ENCODE measurements at places on chromosomes 13 and 19.

DNA sequence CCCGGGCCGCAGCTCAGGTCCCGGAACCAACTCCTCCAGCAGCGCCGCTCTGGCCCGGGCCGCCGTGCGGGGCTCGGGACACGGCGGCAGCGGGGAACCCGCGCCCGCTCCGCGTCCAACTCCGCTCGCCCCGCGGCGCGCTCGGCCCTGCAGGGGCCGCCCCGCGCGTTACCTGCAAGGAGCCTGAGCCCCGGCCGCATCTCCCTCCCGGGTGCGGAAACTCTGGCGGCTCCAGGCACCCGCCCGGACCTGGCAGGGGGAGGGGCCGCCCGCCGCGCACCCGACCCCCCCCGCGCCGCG, at the start of gene TMTC4:
Gene TMTC4 (minus strand): TSS at position 224 of the 300 bp plus-strand sequence. CDS start 4,433 bp downstream, outside the sequence.
- no peak for DNase-seq

DNA sequence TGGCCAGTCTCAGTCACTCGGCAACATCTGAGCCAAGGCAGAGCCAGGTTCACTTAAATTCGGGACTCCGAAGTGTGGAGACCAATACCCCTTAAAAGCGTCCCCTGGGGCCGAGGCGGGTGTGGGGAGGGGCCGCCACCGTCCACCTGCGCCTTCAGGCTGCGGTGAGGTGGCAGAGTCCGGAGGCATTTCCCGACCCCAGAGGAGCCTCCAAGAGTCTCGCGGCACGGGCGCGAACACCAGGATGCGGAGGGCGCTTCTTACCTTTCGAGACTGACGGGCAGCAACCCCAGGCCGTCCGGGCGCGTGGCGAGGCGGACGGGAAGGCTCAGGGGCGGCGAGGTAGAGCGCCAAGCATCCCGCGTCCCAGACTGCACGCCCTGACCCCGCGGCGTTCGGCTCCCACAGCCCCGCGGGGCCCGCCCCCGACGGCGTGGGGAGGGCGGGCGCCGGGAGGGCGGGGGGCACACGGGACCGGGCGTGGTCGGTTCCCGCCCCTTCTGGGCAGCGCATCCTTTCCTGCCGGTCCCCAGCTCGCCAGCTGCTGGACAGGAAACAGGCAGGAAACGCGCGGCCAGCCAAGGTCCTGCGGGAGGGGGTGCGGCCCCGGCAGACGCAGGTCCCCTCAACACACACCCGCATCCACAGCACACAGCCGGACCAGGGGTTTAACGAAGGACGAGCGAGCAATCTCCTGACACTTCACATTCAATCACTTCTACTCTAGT, at the start of gene THSD1:
Gene THSD1 (minus strand): TSS at position 406 of the 728 bp plus-strand sequence. CDS start 3,572 bp downstream, outside the sequence.
- DNase-seq: no peak

GRCh38 chr19:55597501-55597921, 1.8 kb downstream of the FIZ1 start:
- no peak for DNase-seq

DNA sequence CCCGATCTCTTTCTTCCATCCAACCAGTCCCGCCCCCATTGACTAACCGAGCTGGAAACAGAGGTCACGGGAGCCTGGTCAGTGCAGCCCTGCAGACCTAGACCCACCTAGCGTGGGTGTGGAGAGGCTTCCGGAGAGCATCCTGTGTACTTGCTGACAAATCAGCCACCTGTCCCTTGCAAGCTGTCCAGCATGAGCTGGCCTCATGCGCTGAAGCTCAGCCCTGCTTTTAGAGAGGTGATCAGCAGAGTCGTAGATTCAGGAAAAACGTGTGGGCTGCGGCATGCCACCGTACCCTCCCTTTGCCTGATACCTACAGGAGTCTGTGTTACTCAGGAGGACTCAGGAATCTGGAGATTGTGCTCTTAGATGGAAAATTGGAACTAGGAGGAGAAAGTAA, 80.3 kb upstream of the UQCRFS1 start:
- DNase-seq: no peak

- peak; percentile 77 for DNase-seq
Observed at GRCh38 chr13:22828081-22828480, 352.7 kb upstream of the SGCG start.

- DNase-seq: no peak
Observed at GRCh38 chr13:38753878-38754277, 67.0 kb downstream of the FREM2 start.

- no peak for DNase-seq
Observed at GRCh38 chr13:111184458-111185401, 69.6 kb downstream of the ARHGEF7 start.

DNA sequence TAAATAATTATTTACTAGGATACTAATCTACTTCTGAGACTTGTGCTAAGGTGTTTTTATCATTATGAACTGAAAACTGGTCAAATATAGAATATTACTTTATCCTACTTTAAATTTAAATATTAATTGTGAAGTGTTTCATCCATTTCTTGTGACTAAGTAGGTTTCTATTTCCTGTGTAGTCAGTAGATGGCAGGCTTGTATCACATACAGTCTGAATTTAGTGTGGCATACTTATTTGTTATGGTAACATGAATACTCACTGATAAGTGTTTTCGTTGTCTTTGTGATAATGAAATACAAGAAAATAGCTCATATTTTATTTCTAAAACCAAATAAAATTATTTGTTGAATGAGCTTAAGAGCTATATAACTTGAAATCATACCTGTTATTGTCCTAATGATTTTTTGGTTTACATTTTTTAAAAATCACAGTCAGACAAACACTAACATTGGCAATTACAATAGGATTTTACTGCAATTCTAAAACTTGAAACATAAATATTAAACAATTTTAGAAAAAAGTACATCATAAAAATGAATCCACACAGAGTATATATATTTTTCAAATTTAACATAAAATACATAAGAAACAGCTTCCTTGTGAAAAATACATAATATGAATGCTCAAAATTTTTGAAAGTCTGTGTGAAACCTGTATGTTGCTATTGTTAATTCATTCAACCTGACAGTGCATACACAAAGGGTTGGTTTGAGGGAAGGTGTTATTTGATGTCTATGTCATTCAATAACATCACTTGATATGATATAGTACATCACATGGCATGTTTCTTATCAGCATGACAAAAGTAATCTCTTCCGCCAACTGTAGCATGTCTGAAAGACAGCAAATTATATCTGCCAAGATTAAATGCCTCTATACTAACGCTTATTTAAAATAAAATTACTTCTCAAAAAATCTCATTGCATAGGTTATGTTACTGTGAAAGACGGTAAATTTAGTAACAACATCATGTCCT, 904.8 kb upstream of the PCDH20 start:
- DNase-seq: peak; percentile 21

DNA sequence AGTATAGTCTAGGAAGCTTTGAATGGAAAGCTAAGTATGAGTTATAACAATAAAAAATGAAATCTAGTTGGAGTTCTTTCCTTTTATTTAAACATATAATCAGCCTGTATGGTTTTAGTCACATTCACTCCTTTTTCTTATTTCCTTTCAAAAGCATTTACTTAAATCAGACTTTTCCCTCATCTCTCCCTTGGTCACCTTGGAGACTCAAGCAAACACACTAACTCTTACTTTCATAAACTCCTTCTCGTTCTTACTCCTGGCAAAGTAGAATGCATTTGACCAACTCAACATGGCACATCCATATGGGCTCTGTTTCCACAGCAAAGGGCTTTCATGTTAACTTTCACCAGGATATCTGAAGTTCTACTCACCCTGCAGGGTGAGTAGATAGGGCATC, 400.0 kb downstream of the LMO7 start:
- DNase-seq: no peak

DNA sequence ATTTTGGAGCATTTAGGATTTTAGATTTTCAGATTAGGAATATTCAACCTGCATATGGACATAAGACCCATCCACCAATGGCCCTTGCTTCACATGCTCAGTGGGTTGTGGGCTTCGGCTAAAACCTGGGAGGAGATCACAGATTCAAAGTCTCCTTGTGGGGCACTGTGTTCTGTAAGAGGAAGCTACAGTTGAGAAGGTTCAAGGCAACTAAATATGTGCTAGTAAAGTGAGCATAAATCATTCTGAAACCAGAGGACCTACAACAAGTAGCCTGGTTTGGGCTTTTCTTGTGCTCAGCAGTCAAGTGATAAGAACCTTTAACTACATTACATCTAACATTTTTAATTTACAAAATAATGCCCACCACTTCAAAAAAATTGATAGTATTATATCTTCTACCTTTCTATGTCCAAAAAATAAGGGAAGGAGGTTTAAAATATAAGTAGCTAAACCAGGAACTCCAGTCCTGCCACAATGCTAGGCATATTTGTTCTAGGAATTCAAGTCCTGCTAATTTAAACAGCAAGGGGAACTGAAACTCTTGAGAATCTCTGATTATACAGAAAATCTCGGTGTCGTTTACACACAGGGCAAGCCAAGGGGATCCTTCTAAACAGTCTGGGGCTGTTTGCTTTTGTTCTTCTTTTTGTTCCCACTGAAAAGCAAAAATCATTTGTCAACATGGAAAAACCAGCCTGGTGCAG, 36.6 kb downstream of the FOXO1 start:
- DNase-seq: peak; percentile 81

- DNase-seq: no peak
Observed at GRCh38 chr13:50543782-50544181, 299.7 kb downstream of the DLEU7 start.

DNA sequence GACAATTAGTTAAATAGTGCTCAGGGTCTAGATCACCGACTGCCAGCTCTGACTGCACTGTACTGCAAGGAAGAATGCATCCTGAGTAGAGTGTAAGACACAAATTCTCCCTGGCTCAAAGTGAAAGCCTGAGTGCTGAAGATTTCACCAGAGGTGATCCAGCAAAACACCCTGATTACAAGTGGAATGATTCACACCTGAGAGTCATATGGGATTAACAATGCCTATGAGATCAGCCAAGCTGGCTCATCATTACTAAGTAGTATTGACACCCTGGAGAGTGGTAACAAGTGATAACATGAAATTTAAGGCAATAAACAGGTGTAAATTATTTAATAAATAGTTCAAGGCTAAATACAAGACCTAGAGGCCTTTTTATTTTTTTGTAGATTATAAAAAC, 403.8 kb upstream of the PRR20A start:
- DNase-seq: no peak

GRCh38 chr19:42068756-42069571, 1.0 kb downstream of the GRIK5 start:
- no peak for DNase-seq

Measured in MV-4-11 (cell line).